Bronchial smooth muscle cell (primary cell): ENCODE measurements at places on chromosomes 16 and 17. TPM values are rescaled to one million over a fixed set of nuclear protein-coding genes. Genes with fewer than 3 reads are reported as not detected.

PRAC1 gene
- not detected in 2 replicates for total RNA-seq

CCL3 gene
- not detected in 2 replicates for total RNA-seq

FTO gene
- total RNA-seq = 74.4 and 81.3 TPM in 2 replicates

MT1A gene
- total RNA-seq = 1.4 TPM in 1 of 2 replicates, not detected in the other

CCL7 gene
- total RNA-seq = not detected in 2 replicates

ACSM2A gene
- not detected in 2 replicates for total RNA-seq

ASB16 gene
- 0.16 TPM in 1 of 2 replicates, not detected in the other for total RNA-seq

HLF gene
- total RNA-seq = 0.09 and 0.32 TPM in 2 replicates

EPN3 gene
- not detected in 2 replicates for total RNA-seq

PERCC1 gene
- total RNA-seq = not detected in 2 replicates

CD300LB gene
- not detected in 2 replicates for total RNA-seq

POLR2C gene
- 88.1 and 103 TPM in 2 replicates for total RNA-seq

GRB7 gene
- total RNA-seq = 0.16 TPM in 1 of 2 replicates, not detected in the other
